ENCODE measurements at places on chromosomes 5 and 9.

DNA sequence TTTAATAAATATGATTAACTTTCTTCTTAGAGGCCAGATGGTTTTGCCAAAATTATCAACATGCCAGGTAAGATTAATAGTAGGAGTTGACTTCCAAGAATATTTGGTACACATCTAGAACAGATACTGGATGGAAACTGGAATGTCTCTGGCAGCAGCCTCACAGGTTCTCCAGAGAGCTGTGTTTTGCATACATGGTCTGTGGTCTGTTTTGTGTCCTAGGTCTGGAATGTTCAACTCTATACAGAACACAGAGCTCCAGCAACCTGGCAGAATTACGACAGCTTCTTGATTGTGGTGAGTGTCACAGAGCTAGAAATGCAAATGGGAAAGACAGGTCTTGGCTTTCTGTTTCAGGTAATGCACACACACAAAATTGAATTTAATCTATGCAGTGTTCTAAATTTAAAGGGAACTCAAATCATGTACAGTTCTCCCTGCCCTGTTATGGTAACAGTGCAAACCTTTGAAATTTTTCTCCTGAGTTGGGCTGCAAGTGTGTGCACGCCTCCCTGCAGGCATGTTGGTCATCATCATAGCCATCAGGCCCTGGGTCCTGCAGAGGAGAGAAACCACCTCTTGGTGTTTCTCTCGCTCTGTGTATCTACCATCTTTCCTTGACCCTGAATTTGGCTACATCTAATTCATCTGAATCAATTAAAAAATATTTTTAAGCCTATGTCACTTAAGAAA is 58.3 kb downstream of the PIK3R1 start:
- DNase-seq, result no peak

GRCh38 chr5:115457571-115457970 is 87.0 kb downstream of the FEM1C start:
- no peak for DNase-seq

GRCh38 chr9:127159949-127160610 is 37.6 kb upstream of the ANGPTL2 start:
- DNase-seq, result no peak

DNA sequence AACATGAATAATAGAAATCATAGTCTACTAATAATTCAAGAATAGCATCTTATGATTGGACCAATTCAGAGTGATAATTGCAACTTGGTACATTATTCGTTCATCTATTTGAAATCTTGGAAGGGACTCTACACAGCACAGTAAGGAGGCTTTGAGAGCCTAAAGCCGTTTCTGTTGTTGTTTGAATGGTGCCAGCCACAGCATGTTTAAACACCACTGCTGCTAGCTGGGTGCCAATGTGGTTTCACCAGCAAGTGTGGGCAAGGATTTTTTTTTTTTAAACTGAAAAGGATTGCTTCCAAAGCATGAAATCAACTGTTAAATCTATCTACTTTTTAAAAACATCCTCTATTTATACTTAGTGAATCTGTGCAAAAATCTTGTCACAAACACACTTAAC is 253.9 kb upstream of the MAP3K1 start:
- no peak for DNase-seq

GRCh38 chr9:8349901-8350300 is 550.3 kb upstream of the DMAC1 start:
- DNase-seq, result no peak

DNA sequence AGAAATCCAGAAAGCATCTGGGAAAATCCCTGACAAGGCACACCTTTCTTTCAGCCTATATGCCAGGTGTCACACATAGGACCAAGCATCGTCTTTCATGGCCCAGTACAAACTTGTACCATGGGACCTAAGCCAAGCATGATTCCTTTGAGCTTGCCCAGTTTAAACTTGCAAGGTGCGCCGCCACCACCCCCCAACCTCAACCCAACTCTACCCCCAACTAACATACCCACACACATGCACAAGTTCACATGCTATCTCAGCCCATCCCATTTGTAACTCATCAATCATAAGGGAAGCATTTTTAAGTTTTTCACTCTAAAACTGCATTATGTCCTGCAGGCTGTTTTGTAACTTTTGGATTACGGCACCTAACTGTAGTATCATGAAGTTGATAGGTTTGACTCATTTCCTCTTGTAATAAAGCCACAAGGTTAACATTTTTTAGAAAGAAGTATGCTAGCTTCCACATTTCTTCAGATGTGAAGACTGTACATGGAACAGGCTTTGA is 145.9 kb upstream of the FST start:
- no peak for DNase-seq

DNA sequence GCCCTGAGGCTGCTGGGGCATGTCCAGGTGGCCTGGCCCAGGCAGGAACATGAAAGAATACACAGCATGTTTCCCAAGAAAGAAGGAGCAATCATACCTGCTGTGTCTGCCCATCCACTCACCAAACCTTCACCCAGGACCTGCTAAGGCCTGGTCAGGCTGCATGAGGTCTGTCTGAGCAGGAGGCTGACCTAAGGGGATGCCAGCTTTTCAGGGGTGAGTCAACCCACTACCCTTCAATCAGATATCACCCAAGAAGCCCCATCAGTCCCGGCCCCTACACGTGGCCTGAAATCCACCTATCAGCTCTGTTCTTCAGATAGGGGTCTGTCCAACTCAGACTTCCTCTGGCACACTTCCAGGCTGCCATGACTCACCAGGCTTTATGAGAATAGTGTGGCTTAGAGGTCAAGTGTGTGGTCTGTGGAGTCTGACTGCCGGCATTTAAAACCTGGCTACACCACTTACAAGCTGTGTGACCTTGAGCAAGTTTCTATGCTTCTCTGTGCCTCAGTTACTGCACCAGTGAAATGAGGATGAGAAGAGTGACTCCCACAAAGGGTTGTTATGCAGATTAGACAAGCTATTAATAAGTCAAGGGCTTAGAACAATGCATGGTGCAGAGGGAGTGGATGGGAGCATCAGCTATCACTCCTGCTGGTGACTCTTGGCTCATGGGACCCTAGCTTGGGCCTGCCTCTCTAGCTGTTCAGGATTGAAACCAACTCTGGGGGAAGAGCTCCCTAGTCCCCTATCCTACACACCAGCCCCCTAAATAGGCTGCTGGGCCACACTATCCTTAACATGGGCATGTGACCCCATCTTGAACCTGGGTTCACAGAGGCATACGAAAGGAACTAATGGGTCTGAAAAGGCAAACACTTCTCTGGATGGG is 130.3 kb downstream of the PAX5 start:
- no peak for DNase-seq

- DNase-seq, result no peak
Observed at GRCh38 chr9:133979273-133979920, 12.7 kb downstream of the VAV2 start.

DNA sequence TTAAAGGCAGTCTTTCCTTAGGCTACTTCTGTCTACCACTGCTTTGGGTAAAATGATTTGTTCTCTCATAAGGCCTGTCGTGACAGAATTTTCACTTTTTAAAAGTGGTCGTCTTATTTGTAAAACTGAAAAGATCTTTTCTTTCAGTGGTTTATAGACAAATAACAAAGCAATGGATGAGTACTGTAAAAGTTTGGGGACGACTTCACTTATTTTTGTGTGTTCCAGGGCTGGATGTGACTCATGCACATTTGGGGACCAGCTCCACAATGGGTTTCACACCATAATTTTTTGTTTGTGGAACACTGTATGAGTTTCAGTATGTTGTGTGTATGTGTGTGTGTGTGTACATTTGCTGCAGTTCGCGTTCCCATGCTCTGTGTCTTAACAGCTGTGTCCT is 53.6 kb downstream of the ARHGAP26 start:
- DNase-seq, result no peak

- no peak for DNase-seq
Observed at GRCh38 chr9:137827908-137828526, 49.6 kb upstream of the CACNA1B start.

DNA sequence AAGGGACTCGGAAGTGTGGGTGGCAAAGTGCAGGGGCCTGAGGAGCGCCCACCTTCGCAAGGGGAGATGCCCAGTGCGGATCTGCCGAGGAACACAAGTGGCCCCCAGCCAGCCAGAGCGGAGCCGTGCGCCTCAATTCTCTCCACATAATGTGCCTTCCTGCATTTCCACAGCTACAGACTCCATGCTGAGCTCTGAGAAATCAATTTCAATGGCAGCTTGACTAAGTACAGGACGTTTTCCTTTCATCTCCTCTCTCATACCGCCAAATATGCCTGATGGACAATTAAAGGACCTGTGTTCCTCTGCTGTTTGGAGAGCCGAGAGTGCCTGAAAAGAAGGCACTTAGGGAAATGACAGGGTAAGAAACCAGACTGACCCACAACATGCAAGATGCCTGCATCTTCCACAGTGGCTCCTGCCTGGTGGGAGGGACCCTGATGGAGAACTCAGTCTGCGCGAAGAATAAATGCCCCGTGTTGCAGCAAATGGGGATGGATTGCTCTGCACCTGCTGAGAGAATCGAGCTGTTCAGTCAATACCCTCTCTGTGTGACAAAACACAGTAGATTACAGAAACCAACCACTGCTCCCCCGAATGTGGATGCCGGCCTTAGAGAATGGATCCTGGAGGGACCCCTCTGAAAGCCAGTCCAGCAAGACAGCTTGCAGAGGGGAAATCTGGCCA is 38.6 kb upstream of the OLFM1 start:
- no peak for DNase-seq

Data from stimulated activated CD4-positive, alpha-beta T cell treated with anti-CD3 and anti-CD28 coated beads, TNF-alpha, amount 100 ng/mL, for 24 hours (primary cell).